Activated CD8-positive, alpha-beta memory T cell treated with anti-CD3 and anti-CD28 coated beads, Interleukin-2, amount 10 ng/mL, durations not matched to agents 7 days and 5 days (primary cell): ENCODE measurements at places on chromosomes 5 and 9. TPM values are rescaled to one million over a fixed set of nuclear protein-coding genes. Genes with fewer than 3 reads are reported as not detected.

- H3K4me1 ChIP-seq = no peaks in the 10 kb centered on the region
- no peaks in the 10 kb centered on the region for H3K27me3 ChIP-seq
- H3K36me3 ChIP-seq = no peaks in the 10 kb centered on the region
- H3K27ac ChIP-seq = no peak overlapping the region
- H3K4me3 ChIP-seq = no peak overlapping the region
These were observed 410.6 kb downstream of the PSAT1 start for GRCh38 chr9:78707481-78707991.

- no peaks in the 10 kb centered on the region for H3K27me3 ChIP-seq
- H3K27ac ChIP-seq = no peak overlapping the region
- H3K4me3 ChIP-seq = no peak overlapping the region
- DNase-seq = no peak
- no peaks in the 10 kb centered on the region for H3K4me1 ChIP-seq
These were observed 214.8 kb downstream of the AOPEP start for GRCh38 chr9:94941211-94941875.

DNA sequence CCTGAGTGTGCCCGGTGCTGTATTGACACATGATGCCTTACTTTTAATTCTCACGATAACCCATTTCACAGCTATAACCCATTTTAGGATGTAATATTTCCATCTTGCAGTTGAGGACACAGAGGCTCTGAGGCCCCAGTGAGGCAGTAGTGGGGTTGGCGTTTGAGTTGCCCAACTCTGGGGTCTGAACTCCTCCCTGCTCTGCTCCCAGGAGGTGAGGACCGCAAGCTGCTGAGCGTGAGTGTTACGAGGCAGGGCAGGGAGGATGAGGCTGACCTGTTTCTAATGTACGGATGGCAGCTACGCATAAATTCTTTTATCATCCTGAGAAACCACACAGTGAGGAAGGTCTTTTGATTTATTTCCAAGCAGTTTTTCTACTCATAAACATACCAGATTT lies 11.4 kb downstream of the LRRC8A start:
- H3K36me3 ChIP-seq = peaks cover 34% of the 10 kb centered on the region
- DNase-seq = no peak
- H3K4me1 ChIP-seq = peaks cover 54% of the 10 kb centered on the region
- no peak overlapping the region for H3K4me3 ChIP-seq
- peak overlapping the region; percentile 5 for H3K27ac ChIP-seq

- peaks cover 5% of the 10 kb centered on the region for H3K36me3 ChIP-seq
- H3K27me3 ChIP-seq = no peaks in the 10 kb centered on the region
- DNase-seq = peak; percentile 67
These were observed 14.9 kb downstream of the TRIM7 start for GRCh38 chr5:181189962-181190710.

DNA sequence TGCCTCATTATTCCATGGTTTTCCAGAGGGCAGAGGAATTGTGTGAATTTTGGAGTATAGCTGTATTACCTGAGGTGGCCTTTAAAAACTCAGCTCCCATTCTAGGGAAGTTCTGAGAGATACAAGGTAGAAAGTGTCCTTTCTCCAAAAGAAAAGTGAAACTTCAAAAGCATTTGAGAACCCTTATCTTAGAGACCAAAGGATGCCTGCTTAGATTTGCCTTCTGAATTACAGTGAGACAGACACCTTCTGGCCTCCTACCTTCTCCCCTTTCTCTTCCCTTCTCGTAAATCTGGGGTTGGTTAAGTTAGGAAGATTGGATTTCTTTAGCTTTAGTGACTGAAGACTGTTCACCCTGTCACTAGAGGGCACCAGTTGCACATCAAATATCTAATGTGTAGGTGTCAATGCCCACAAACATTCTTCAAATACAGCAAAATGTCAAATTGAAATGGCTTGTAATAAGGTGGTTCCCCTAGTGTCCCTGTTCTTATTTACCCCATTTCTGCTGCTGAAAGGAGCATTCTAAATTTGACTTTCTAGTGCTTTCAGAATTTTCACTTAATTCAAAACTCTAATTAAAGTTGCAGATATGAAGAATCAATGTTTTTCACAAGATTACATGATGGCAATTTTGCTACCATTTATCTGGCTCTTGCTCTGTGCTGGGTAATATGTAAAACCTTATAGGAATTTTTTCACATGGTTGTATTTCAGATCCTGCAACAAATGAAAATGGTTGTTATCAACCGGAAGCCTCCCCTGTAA lies 46.7 kb downstream of the PRRC1 start:
- H3K4me3 ChIP-seq = no peak overlapping the region
- H3K27ac ChIP-seq = no peak overlapping the region
- peak; percentile 63 for DNase-seq
- H3K27me3 ChIP-seq = peaks cover 23% of the 10 kb centered on the region

- no peak for DNase-seq
- peaks cover 64% of the 10 kb centered on the region for H3K4me1 ChIP-seq
- H3K27me3 ChIP-seq = no peaks in the 10 kb centered on the region
- no peak overlapping the region for H3K4me3 ChIP-seq
These were observed 2.4 kb downstream of the MRPL36 start for GRCh38 chr5:1797103-1797800.

DNA sequence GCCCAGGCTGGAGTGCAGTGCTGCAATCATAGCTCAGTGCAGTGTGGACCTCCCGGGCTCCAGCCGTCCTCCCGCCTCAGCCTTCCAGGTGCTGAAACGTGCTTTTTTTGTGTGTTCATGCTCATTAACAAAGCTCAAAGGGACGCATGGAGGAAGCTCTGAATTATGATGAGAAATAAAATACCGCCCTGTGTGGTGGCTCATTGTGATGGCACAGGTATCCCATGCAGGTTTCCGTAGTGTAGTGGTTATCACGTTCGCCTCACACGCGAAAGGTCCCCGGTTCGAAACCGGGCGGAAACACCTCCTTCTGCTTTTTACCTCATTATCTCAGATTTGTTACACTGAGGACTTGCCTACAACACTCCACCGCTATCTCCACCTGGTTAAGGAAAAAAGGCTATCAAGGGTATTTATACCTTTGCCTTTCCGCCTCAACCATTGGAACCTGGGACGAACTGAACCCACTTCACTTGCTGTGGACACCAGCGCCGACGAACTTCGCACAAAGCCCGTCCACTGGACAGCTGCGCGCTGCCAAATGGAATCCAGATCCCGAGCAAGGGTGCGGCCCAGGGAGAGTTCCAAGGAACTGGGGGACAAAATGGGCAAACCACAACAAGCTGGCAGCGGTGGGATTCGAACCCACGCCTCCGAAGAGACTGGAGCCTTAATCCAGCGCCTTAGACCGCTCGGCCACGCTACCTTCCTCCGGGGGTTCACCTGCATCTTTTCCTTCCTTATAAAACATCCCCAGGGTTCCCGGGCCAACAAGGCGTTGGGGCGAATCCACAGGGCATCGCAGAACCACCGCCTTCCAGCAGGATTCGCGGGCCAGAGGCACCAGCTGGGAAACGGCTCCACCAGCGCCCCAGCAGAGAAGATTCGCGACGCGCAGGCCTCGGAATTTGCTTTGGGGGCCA lies 26.3 kb downstream of the OR2V2 start:
- peak overlapping the region; percentile 79 for H3K4me3 ChIP-seq
- peak overlapping the region; percentile 84 for H3K27ac ChIP-seq
- H3K27me3 ChIP-seq = peaks cover 61% of the 10 kb centered on the region
- H3K36me3 ChIP-seq = no peaks in the 10 kb centered on the region
- peak; percentile 83 for DNase-seq

DNA sequence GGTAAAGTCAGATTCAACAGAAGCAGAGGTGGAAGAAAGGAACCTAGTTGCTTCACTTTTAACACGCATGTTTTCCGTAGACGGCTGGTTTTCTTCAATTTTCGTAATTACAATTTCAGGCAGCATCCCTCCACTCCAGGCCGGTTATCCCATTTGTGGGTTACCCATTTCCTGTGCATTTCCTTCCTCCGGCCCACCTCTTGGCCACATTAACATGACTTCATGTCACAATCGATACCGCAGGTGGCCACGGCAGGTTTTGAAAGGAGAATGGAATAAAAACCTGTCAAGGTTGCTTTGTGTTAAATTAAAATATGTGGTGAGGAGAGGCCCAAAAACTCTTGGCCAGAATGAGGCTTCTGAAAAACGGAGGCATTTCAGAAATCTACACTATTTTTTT lies 130.2 kb downstream of the PCSK5 start:
- no peak for DNase-seq
- H3K36me3 ChIP-seq = no peaks in the 10 kb centered on the region
- no peak overlapping the region for H3K27ac ChIP-seq
- H3K4me3 ChIP-seq = no peak overlapping the region

GRCh38 chr5:77644371-77645157 lies 6.1 kb upstream of the OTP start:
- peaks cover 18% of the 10 kb centered on the region for H3K4me1 ChIP-seq
- H3K4me3 ChIP-seq = no peak overlapping the region
- peaks cover 6% of the 10 kb centered on the region for H3K36me3 ChIP-seq
- H3K27me3 ChIP-seq = peaks cover 93% of the 10 kb centered on the region
- no peak overlapping the region for H3K27ac ChIP-seq

- no peak overlapping the region for H3K4me3 ChIP-seq
- H3K36me3 ChIP-seq = peaks cover 49% of the 10 kb centered on the region
- DNase-seq = no peak
- no peak overlapping the region for H3K27ac ChIP-seq
These were observed 132.7 kb downstream of the MAPKAP1 start for GRCh38 chr9:125574126-125574877.

GRCh38 chr5:8034852-8035251 lies 165.9 kb downstream of the MTRR start:
- no peak for DNase-seq
- H3K4me1 ChIP-seq = no peaks in the 10 kb centered on the region
- H3K36me3 ChIP-seq = no peaks in the 10 kb centered on the region
- H3K27ac ChIP-seq = no peak overlapping the region
- no peak overlapping the region for H3K4me3 ChIP-seq
- H3K27me3 ChIP-seq = no peaks in the 10 kb centered on the region

GRCh38 chr5:8831251-8831650 lies 714.6 kb downstream of the SEMA5A start:
- H3K27ac ChIP-seq = no peak overlapping the region
- no peaks in the 10 kb centered on the region for H3K36me3 ChIP-seq
- no peak for DNase-seq
- H3K27me3 ChIP-seq = no peaks in the 10 kb centered on the region
- no peaks in the 10 kb centered on the region for H3K4me1 ChIP-seq

GRCh38 chr5:180401229-180401907 lies 48.2 kb upstream of the GFPT2 start:
- H3K27me3 ChIP-seq = peaks cover 14% of the 10 kb centered on the region
- no peaks in the 10 kb centered on the region for H3K4me1 ChIP-seq
- H3K27ac ChIP-seq = no peak overlapping the region
- no peaks in the 10 kb centered on the region for H3K36me3 ChIP-seq
- no peak overlapping the region for H3K4me3 ChIP-seq
- DNase-seq = no peak

- H3K27ac ChIP-seq = no peak overlapping the region
- no peak overlapping the region for H3K4me3 ChIP-seq
- H3K4me1 ChIP-seq = no peaks in the 10 kb centered on the region
These were observed 78.6 kb upstream of the RGMB start for GRCh38 chr5:98694902-98695301.

- no peak overlapping the region for H3K27ac ChIP-seq
- H3K36me3 ChIP-seq = no peaks in the 10 kb centered on the region
- no peaks in the 10 kb centered on the region for H3K27me3 ChIP-seq
- H3K4me3 ChIP-seq = no peak overlapping the region
These were observed 12.2 kb downstream of the DNLZ start for GRCh38 chr9:136351252-136351800.

DNA sequence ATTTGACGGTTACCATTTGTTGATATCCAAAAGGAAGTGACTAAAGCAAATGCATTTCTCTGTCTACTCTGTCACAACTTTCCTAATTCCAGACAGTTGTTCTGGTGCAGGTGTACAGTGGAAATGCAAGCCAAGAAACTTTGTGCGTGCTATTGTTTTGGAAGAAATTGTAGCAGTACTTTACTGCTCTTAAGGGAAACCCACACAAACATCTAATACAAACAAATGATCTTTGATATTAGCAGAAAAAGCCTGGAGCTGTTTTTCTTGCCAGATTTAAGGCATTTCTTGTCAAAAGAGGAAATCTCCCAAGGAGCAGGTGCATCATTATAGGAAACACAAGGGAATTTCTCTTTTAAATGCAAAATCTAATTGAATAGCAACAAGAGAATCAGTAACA lies 2.0 kb downstream of the SNCAIP start:
- no peak overlapping the region for H3K27ac ChIP-seq
- peaks cover 52% of the 10 kb centered on the region for H3K27me3 ChIP-seq

- H3K4me3 ChIP-seq = no peak overlapping the region
- H3K27me3 ChIP-seq = peaks cover 40% of the 10 kb centered on the region
- no peaks in the 10 kb centered on the region for H3K36me3 ChIP-seq
- no peak for DNase-seq
These were observed 36.8 kb upstream of the NIPBL start for GRCh38 chr5:36839489-36840476.

DNA sequence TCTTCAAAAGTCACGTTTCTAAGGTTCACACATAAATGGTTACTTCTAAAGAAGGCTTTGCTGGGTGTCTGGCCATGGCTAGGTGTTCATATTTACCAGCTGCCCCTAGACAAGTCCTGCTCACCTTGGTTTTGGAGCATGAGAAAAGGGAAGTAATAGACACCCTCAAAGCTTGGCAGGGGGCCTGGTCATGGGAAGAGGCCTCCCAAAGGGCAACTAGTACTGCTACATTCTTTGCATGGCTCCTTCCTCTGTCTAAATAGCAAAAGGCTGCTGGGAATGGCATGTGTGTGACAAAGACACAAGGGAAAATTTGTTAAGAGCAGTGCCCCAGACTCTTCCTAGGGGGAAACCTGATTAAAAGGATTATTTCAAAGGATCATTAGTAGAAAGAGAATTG lies 93.4 kb downstream of the NRG2 start:
- no peak overlapping the region for H3K27ac ChIP-seq
- no peak for DNase-seq
- H3K36me3 ChIP-seq = no peaks in the 10 kb centered on the region

GRCh38 chr5:132049093-132049492 lies 11.4 kb upstream of the IL3 start:
- H3K27ac ChIP-seq = no peak overlapping the region
- H3K36me3 ChIP-seq = no peaks in the 10 kb centered on the region
- peaks cover 11% of the 10 kb centered on the region for H3K27me3 ChIP-seq

- no peaks in the 10 kb centered on the region for H3K36me3 ChIP-seq
- no peak overlapping the region for H3K27ac ChIP-seq
- no peaks in the 10 kb centered on the region for H3K4me1 ChIP-seq
- no peak for DNase-seq
- H3K27me3 ChIP-seq = no peaks in the 10 kb centered on the region
These were observed 400.1 kb downstream of the PTPRD start for GRCh38 chr9:10212702-10213101.

Gene PCDHGB2
- 0.12 TPM for total RNA-seq

Gene ITGA1
- 66.8 TPM for total RNA-seq

Gene PDE8B
- total RNA-seq = 0.68 TPM

Gene KDM3B
- total RNA-seq = 60.5 TPM

Gene CBY3
- total RNA-seq = 0.59 TPM

Gene AQP7
- total RNA-seq = not detected

Gene MORN5
- not detected for total RNA-seq

Gene HAUS6
- 32.7 TPM for total RNA-seq

Gene SLC36A2
- total RNA-seq = not detected

Gene SPEF2
- total RNA-seq = 14.1 TPM

Gene DAB2
- total RNA-seq = not detected

Gene KIF20A
- 64.3 TPM for total RNA-seq
